ENCODE measurements at places on chromosomes 16 and 17. TPM values are rescaled to one million over a fixed set of nuclear protein-coding genes. Genes with fewer than 3 reads are reported as not detected.
A peak's percentile ranks its signal among the peaks of the same experiment; 100 is the strongest.

GRCh38 chr17:40316571-40317344, 7.8 kb downstream of the RARA start:
- no peak for DNase-seq
- H3K4me3 ChIP-seq = peak overlapping the region; percentile 95
- H3K27me3 ChIP-seq = no peaks in the 10 kb centered on the region

GRCh38 chr17:44207743-44208142, 8.1 kb upstream of the ATXN7L3 start:
- H3K4me3 ChIP-seq = no peak overlapping the region
- no peak overlapping the region for H3K27ac ChIP-seq
- DNase-seq = no peak
- no peaks in the 10 kb centered on the region for H3K27me3 ChIP-seq

- no peak overlapping the region for H3K27ac ChIP-seq
- no peak overlapping the region for H3K4me3 ChIP-seq
- H3K36me3 ChIP-seq = no peaks in the 10 kb centered on the region
- H3K4me1 ChIP-seq = peaks cover 26% of the 10 kb centered on the region
- DNase-seq = no peak
Measured at GRCh38 chr17:78318843-78319242, 41.0 kb downstream of the SOCS3 start.

DNA sequence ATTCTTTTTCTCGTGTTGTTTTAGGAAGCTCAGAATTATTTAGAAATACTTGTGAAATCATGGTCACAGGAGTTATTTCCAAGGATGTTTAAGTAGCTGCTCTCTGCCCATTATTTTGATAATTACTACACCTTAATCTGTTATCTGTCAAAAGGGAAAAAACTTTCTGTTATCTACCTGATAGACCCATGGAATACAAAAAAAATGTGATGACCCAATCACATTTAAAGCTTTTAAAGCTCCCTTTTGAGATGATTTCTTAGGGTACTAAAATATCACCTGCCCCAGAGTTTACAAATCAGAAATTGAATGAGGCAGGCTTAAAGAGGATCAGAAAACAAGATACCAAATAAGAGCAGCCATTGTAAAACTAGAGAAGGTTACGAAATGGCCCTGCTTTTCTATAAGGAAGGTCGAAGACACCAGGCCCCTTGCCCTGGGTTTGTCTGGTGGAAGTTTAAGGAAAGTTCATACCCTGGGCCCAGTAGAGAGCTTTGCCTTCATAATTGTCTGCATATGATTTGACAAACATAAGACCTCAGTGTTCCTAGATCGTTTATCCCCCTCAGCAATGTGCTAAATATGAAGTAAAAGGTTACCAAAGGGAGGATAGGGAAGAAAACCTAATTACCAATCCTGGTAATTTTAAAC, 149.9 kb upstream of the TBX2 start:
- no peaks in the 10 kb centered on the region for H3K27me3 ChIP-seq
- H3K4me1 ChIP-seq = peaks cover 36% of the 10 kb centered on the region
- no peak overlapping the region for H3K4me3 ChIP-seq

DNA sequence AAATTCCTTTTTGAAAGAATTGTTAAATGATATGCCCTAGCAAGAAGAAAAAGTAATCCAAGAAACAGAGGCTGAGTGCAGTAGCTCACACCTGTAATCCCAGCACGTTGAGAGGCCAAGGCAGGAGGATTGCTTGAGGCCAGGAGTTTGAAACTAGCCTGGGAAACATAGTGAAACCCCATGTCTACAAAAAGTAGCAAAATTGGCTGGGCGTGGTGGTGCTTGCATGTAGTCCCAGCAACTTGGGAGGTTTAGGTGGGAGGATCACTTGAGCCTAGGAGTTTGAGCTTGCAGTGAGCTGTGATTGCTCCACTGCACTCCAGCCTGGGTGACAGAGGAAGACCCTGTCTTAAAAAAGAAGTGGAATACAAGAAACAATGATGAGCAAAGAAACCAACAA, 56.1 kb downstream of the NT5M start:
- peaks cover 21% of the 10 kb centered on the region for H3K27me3 ChIP-seq
- H3K36me3 ChIP-seq = no peaks in the 10 kb centered on the region
- no peak overlapping the region for H3K4me3 ChIP-seq
- DNase-seq = no peak
- no peak overlapping the region for H3K27ac ChIP-seq
- peaks cover 8% of the 10 kb centered on the region for H3K4me1 ChIP-seq

DNA sequence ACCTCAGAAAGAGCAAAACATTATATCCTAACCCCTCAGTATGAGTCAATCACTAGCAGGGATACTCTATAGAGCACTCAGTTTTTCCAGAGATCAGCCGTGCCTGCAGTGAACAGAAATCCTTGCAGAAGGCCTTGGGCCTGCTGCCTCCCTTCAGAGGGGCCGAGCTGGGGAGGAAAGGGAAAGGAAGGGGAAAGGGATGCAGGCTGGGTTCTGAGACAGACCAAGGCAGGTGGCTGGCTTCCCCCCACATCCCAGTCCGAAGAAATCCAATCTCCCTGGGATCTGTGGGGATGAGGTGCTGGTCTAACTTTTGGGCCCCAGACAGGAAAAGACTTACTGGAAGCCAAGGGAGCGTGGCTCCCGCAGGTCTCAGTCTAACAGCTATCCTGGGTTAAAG, 25.3 kb downstream of the SRL start:
- H3K27ac ChIP-seq = no peak overlapping the region
- H3K4me3 ChIP-seq = no peak overlapping the region
- DNase-seq = no peak
- H3K36me3 ChIP-seq = no peaks in the 10 kb centered on the region

DNA sequence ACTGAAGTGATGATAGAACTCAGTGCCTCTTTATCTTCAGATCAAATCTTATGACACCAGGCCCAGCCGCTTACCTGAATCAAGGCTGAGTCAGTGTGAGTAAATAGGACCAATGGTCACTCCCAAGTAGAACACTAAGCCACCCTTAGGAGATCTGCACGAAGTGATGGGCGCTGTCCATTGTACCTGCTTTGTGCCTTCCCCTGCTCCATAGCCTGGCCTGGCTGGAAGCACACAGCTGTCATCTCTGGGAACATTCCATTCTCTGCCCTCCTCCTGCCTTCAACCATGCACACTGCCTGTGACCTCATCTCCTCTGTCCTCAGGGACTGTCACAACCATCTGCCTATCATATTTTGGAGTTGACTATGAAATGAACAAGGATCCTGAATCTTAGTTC, 279.5 kb upstream of the ASIC2 start:
- no peak for DNase-seq
- no peak overlapping the region for H3K4me3 ChIP-seq
- no peaks in the 10 kb centered on the region for H3K36me3 ChIP-seq
- no peak overlapping the region for H3K27ac ChIP-seq
- H3K4me1 ChIP-seq = no peaks in the 10 kb centered on the region

DNA sequence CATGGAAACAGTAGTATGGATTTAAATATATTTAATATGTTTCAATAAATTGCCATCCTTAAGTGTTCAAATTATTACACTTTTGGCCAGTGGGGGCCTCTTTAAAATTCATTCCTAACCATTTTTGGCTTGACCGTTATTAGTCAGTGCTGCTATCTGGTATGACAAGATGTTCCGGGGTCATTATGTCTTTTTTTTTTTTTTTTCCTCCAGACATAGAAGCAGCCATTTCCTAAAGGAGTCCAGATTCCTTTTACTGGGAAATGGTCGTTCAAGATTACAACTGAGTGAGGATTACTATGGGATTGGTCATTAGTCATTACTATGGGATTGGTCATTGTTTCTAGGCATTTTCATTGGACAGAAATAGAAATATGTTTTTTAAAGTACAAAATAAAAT, 53.4 kb downstream of the NF1 start:
- peaks cover 3% of the 10 kb centered on the region for H3K36me3 ChIP-seq
- no peak overlapping the region for H3K4me3 ChIP-seq
- no peak overlapping the region for H3K27ac ChIP-seq
- no peaks in the 10 kb centered on the region for H3K27me3 ChIP-seq
- DNase-seq = no peak
- peaks cover 3% of the 10 kb centered on the region for H3K4me1 ChIP-seq

DNA sequence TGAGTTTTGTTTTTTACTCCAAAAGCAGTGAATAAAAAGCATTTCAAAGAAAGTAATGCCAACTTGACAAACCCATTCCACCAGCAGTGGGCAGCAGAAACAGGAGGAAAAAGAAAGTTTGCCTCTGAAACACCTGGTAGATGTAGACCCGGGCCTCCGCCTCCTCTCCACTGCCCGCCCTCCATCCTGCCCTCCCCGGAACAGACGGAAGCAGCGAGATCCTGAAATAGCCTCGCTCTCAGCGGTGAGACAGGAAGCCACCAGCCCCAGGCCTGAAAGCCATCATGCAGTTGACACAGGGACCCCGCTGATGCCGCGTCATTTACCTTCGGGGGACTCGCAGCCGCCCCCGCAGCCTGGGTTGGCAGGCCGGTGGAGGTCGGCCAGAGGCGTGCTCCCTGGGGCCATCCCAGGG, 67.8 kb downstream of the C16orf78 start:
- peak overlapping the region; percentile 82 for H3K27ac ChIP-seq
- H3K4me1 ChIP-seq = peaks cover 31% of the 10 kb centered on the region
- H3K4me3 ChIP-seq = peak overlapping the region; percentile 52
- H3K27me3 ChIP-seq = no peaks in the 10 kb centered on the region
- DNase-seq = peak; percentile 91
- no peaks in the 10 kb centered on the region for H3K36me3 ChIP-seq

- no peak overlapping the region for H3K27ac ChIP-seq
- no peaks in the 10 kb centered on the region for H3K36me3 ChIP-seq
- no peak for DNase-seq
- peaks cover 21% of the 10 kb centered on the region for H3K4me1 ChIP-seq
Measured at GRCh38 chr17:42453439-42453838, 5.2 kb upstream of the ATP6V0A1 start.

GRCh38 chr16:68642436-68643101, 2.5 kb upstream of the CDH3 start:
- peaks cover 6% of the 10 kb centered on the region for H3K4me1 ChIP-seq
- no peak overlapping the region for H3K27ac ChIP-seq
- no peaks in the 10 kb centered on the region for H3K36me3 ChIP-seq
- no peak overlapping the region for H3K4me3 ChIP-seq
- peaks cover 54% of the 10 kb centered on the region for H3K27me3 ChIP-seq
- no peak for DNase-seq

DNA sequence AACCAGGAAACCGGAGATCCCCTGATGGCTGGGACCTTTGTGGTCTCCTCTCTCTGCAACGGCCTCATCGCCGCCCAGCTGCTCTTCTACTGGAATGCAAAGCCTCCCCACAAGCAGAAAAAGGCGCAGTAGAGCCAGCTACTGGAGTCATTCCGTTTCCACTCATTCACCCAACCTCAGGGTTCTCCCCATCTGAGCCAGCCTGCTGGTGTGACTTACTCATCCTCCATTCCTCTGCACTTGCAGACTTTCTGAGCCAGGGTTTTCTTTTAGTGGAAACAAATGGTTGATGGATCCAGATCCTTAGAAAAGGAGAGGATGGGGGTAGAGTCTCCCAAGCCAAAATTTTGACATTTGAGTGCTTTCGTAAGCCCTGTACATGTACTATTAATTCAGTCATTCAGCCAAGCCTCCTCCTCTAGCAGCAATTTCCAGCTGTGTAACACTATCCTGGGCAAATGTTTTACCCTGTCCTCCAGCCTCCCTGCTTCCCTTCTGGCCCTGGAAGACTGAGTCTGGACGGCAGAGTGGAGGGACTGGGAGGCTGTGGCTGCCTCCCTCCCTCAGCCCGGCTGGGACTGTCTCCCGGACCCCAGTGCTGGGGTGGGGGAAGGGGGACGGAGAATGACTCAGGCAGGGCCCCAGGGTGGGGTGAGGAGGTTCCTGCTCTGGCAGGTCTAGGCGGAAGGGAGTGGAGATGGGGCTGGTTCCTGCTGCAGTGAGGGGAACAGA, 2.3 kb downstream of the SOX15 start:
- peaks cover 44% of the 10 kb centered on the region for H3K36me3 ChIP-seq
- peaks cover 30% of the 10 kb centered on the region for H3K4me1 ChIP-seq
- no peak overlapping the region for H3K4me3 ChIP-seq
- DNase-seq = no peak
- H3K27me3 ChIP-seq = no peaks in the 10 kb centered on the region

- H3K27me3 ChIP-seq = peaks cover 6% of the 10 kb centered on the region
- peaks cover 12% of the 10 kb centered on the region for H3K36me3 ChIP-seq
- H3K4me3 ChIP-seq = no peak overlapping the region
Measured at GRCh38 chr17:44350733-44351226, 5.7 kb downstream of the GRN start.

The MYH2 gene
- not detected for total RNA-seq

The PPL gene
- total RNA-seq = not detected

The TP53TG3F gene
- not detected for total RNA-seq

The TEX14 gene
- total RNA-seq = 0.10 TPM

The CPPED1 gene
- total RNA-seq = 13.5 TPM

The TBC1D3K gene
- not detected for total RNA-seq

The MARVELD3 gene
- total RNA-seq = not detected

The RPL38 gene
- 1,020 TPM for total RNA-seq

Data from activated CD8-positive, alpha-beta T cell treated with anti-CD3 and anti-CD28 coated beads, Interleukin-2, amount 10 ng/mL, durations not matched to agents 7 days and 5 days (primary cell).